ENCODE measurements at places on chromosomes 6 and 20.

DNA sequence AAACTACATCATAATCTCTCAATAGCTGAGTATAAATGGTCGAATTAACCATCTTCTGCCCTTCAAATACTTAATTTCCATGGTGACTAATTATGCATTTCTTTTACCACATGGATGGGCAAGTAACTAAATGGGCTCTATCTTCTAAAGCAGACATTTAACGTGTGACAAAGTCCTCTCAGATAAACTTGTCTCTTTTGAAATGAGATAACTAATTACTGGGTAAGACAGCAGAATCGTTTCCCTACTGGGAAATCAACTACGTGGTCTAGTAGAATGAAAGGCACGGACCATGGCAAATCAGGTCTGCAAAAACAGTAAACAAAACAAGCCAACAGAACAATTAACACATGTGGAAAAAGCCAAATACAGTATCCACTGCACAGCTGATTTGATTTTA is 137.7 kb downstream of the BACH2 start:
- no peak for DNase-seq

DNA sequence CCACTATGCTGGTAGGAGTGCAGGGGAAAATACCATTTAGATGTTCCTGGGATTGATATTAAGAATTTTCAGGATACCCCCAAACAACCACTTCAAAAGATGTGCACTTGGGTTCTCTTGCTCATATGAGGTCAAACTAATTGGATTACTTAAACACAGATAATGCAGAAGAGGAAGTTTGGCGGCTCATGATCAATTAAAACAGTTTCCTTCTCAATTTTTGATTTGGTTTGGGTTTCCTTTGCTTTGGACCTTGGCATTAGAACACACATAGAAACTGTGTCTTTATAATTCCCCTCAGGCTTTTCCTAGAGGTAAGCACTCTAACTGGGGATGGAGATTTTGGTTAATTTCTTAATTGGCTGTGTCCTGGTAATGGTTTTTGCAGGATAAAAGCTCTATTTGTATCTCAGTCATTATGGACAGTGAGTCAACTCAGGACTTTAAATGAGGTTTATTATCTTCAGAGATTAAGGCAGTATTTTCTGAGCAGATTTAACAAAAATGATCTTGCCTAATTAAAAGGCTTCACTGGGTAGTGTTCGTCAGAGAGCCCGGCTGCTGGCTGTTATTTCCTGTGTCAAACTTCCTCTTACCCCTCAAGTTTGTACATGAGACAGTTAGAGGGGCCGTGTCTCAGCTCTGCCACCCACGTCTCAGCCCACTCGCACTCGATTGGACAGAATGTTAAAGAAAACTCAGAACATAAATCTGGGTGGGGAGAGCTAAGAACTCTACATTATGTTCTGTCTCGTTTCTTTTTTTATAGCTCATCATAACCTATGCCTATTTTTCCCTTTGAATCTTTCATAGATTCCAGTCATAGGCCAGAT is 50.3 kb upstream of the PREP start:
- DNase-seq, result peak; percentile 40

DNA sequence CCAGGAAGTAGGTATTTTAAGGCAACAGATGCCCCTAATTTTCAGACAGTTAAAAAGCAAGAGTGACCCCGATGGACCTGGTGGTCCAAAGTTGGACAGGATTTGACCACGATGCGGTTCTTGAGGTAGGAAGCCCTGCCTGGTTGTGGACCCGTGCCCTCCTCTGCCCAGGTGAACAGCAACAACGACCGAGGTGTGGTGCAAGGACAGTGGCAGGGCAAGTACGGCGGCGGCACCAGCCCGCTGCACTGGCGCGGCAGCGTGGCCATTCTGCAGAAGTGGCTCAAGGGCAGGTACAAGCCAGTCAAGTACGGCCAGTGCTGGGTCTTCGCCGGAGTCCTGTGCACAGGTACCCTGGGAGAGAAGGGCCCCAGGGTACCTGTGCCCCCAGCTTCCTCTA is 18.7 kb downstream of the TGM6 start:
- DNase-seq, result no peak

DNA sequence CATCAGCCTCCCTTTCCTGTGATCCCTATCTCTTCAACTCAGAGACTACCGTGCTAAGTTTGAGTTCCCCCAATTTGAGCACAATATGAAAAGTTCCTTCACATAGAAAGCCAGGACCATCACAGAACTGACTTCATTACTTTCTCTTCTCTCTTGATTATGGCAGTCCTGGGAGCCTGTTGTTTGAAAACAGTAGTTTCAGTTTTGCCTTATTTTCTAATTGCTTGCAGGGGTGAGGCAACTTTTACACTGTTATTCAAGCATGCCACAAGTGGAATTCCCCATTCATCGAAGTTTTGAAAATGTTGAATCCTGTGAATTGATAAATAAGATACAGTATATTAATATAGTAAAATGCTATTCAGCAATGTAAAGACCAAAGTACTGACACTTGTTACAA is 569.7 kb upstream of the MARCKS start:
- DNase-seq, result no peak

DNA sequence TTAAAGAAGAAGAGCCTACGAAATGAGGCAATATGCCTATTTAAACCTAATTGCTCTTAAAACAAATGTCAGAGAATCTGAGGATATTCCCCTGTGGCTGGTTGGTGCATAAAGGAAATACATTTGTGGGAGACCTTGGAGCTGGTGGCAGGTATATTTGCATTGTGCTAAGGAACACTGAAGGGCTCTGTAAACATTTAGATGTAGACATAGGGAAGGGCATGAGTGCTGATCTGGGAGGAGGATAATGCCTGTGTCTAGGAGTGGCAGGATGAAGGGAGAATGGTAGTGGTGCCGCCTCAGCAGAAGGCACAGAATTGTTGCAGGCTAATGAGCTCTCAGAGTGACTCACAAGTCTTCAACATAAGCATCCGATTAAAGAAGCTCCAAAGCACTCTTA is 85.8 kb downstream of the CD164 start:
- no peak for DNase-seq

DNA sequence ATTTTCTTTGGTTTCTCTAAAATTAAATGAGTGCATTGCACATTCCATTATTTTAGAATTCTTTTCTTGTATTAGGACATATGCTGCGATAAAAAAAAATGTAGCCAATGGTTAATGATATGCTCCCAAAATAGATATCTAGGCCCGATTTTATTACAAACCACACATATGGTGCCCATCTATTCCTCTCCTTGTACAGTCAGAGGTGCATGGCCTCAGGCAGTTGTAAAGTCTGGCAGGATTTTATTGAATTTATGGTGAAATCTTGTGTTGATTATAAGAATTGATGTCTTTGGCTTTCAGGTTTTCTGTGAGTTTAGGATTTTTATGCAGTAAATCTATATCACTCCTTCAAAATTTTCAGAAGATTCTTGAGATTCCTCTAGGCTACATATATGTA is 192.2 kb downstream of the RFPL4B start:
- no peak for DNase-seq

GRCh38 chr6:13267142-13267651 is 61.1 kb downstream of the TBC1D7 start:
- no peak for DNase-seq

DNA sequence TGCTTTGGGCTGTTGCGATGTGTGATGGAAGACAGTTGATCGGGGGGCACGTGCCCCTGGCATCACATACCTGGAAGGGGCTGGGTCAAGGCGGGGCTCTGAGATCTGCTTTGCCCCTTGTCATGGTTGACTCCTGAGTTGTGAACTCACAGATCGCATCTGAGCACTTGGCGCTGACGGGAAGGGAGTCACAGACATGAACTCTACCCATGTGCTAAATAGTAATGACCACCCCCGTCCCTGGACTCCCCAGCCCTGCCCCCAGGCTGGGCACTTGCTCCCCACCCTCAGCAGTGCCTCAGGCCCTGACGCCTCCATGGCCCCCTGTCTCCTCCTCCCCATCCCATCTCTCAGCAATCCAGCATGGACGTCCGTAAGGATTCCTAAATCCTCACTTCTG is 107.0 kb downstream of the SYNDIG1 start:
- no peak for DNase-seq

GRCh38 chr6:31122791-31123706 is 2.8 kb upstream of the CDSN start:
- no peak for DNase-seq

DNA sequence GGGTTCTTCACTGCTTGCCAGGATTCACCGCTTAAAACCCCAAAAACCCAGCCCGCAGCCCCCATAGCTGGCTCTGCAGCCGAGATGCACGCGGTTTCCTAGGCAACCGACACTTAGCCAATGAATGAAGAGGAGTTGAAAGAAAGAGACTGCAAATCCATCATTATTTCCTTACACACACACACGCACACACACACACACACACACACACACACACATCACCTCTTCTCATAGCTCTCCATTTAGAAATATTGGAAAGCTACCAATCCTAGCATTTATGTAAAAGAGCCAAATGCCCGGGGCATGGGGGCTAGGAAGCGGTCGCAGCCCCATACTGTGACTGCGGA is 3.4 kb upstream of the TUBB2B start:
- no peak for DNase-seq

DNA sequence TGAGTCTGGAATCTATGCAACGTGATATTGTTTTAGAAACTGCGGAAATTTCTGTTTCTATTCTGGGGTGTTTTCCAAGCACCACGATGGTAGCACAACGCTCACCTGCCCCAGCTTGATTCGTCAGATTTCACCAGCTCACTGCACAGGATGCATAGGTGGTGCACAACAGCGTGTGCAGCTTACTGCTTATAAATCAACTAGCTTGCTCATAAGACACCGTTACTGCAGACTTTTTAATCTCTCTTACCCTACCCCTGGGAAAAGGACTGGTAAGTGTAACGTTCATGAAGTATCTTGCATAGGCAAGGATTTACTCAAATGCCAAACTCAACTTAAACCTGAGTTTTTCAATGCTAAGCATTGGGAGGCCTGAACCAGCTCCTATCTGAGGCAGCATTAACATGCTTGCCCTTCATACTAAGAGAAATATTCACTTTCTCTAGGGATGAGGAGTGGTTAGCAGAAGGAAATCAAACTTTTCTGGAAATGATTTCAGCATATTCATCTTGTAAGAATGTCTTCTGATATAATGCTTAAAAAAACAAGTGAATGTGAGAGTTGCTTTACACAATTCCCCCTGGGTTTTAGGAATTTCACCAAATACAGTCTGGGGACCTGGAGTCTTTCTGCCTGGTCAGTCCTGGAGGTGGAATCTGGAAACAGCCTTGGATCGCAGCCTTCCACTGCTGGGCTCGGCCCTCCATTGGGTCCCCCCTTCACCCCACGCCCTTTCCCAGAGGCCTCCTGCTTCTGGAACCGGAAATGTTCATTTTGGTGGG is 100.6 kb downstream of the DACT2 start:
- no peak for DNase-seq

DNA sequence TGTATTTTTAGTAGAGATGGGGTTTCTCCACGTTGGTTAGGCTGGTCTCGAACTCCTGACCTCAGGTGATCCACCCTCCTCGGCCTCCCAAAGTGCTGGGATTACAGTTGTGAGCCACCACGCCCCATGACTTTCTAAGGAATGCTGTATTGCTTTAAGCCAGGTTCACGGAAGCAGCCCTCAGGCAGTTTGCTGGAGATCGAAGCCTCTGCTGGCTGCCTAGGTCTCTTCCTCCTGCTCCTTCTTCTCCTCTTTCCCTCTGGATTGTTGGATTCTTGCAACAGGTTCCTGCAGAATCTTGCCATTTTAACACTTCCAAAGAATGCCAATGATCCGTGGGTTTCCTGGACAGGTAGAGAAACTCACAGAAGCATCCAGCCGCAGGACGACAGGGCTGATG is 29.3 kb upstream of the B4GALT5 start:
- DNase-seq, result no peak

DNA sequence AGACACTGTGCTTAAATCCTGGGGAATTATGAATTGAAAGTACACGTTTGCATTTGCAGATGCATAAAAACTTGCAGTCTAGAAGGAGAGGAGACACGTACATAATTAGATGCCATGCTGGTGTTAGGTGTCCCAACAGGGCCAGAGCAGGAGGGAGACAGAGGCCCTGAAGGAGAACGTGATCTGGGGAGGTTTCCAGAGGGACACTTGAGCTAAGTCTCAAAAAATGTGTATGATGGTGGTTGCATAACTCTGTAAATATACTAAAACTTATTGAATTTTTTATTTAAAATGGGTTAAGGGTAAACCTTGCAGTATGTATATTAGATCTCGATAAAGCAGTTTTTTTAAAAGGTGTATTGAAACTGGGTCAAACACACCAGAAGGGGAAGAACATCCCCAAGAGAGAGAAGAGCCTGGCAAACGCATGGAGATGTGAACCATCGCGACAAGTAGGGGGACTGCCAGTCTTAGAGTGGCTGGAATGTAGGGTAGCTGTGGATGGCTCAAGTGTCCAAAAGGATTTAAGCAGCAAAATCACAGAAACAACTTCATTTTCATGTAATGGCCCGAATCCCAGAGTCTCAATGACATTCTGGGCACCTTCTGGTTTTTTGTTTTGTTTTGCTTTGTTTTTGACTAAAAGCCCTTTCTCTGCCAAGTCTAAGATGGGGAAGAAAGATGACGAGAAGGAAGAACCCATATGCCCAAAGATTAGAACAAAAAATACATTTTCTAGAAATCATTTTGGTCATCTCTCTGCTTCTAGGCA is 15.3 kb downstream of the TRAF3IP2 start:
- no peak for DNase-seq

DNA sequence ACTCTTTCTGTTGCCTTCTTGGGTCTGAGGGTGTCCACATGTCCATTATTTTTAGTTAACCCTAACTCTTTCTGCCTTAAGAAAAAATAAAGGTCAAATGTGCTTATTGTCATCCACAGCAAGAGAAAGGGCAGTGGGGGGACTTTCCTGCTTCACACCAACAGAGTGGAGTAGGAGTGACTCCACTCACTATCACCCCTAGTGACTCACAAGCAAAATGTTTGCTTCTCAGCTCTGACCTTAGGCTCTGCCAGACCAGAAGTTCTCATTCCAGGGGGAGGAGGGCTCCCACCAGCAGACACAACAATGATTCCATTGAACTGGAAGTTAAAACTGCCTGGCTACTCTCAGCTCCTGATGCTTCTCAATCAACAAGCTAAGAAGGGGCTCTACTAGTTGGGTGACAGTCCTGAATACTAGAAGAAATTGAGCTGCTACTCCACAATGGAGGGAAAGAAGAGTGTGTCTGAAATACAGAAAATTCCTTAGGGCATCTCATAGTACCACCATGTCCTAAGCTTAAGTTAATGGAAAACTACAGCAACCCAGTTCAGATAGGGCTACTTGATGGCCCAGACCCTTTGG is 83.9 kb upstream of the AFDN start:
- no peak for DNase-seq

DNA sequence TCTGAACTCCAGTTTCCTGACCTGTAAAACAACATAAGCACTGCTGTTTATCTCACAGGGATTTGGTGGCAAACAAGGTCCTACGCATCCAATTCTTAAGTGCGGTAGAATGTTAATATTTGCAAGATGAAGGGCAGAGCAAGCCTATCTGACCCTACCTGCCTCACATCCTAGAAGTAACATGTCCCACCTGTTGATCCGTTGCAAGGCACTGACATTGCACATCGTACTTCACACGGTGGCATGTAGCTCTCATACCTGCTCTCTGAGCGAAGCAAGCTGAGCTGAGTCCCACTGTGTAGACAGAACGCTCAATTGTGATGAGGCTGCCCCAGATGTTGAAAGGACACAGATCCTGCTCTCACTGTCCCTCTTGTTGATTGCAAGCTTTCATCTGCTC is 154.7 kb upstream of the PDE10A start:
- no peak for DNase-seq
